ENCODE measurements at places on chromosomes 2 and 18. TPM values are rescaled to one million over a fixed set of nuclear protein-coding genes. Genes with fewer than 3 reads are reported as not detected.

The ACTR2 gene
- total RNA-seq = 326 TPM

GRCh38 chr18:10289951-10290637 is 164.3 kb upstream of the APCDD1 start:
- no peak overlapping the region for H3K27ac ChIP-seq
- DNase-seq = no peak
- no peaks in the 10 kb centered on the region for H3K4me1 ChIP-seq

GRCh38 chr2:78780256-78780655 is 245.2 kb upstream of the REG3G start:
- H3K4me3 ChIP-seq = no peak overlapping the region
- no peaks in the 10 kb centered on the region for H3K27me3 ChIP-seq
- DNase-seq = no peak
- H3K27ac ChIP-seq = no peak overlapping the region
- no peaks in the 10 kb centered on the region for H3K36me3 ChIP-seq

DNA sequence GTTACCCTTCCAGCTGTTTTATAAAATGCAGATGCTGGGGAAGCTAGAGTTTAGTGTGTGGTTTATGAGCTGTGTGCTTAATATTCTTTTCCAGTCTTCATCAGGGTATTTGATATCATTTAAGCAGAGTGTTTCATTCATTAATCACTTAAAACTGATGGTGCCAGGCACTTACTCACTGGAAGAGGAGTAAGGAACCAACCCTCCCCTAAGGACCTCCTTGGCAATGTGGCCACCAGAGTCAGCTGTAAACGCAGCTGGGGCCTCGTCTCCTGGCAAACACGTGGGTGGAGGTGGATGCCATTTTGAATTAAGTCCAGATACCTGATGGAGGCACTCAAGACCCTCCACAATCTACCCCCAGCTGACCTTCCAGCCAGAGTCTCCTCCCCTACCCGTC is 331.6 kb downstream of the CLIP4 start:
- H3K27me3 ChIP-seq = peaks cover 10% of the 10 kb centered on the region
- H3K4me1 ChIP-seq = no peaks in the 10 kb centered on the region
- H3K36me3 ChIP-seq = no peaks in the 10 kb centered on the region
- no peak overlapping the region for H3K4me3 ChIP-seq
- DNase-seq = no peak

Measured in activated CD4-positive, alpha-beta T cell treated with anti-CD3 and anti-CD28 coated beads for 36 hours (primary cell).